ENCODE measurements at places on chromosomes 7 and 10.
A peak's percentile ranks its signal among the peaks of the same experiment; 100 is the strongest.

GRCh38 chr7:26398427-26398755 lies 106.7 kb downstream of the SNX10 start:
- DNase-seq: peak; percentile 50

- no peak for DNase-seq
Measured at GRCh38 chr7:120334475-120334874, 61.5 kb downstream of the KCND2 start.

DNA sequence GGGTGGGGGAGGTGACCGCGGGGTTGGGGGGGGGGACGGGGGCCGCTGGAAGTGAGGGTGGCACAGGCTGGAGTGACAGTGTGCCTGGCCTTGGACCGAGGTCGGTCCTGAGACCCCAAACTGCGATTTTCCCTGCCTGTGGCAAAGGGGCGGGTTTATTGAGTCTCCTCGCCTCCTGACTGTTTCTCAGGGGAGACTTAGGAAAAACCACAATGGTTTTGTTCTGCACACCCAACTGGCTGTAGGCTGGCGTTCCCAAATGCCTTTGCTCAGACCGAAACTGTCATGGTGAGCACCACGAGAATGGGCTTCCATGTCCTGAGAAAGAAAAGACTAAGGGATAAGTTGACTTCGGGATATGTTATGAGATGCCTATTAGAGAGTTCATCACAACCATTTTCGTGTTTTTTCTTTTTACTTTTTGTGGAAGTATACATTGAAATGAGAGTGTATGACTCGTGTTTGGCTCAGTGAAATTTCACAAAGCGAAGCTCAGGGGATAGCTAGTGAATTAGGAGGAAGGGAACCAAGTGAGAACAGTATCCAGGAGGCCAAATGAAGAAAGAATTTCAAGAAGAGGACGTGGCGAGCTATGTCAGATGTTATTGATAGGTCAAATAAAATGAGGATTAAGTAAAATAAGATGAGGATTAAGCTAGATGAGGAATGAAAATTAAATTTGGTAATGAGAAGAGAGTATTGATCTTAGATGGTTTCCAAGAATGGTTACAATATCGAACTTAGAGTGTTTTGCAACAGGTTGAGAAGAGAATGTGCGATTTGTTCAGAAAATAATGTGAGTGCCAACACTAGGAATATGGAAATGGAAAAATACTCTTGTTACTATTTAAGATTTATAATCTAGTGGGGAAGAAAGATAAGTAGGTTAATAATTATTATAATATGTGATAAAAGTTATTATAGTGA lies 918 bp downstream of the NET1 start:
- peak; percentile 58 for DNase-seq

- DNase-seq: no peak
Measured at GRCh38 chr7:136174477-136175125, 197.4 kb upstream of the MTPN start.

- DNase-seq: no peak
Measured at GRCh38 chr7:36861656-36862055, 137.4 kb upstream of the AOAH start.

DNA sequence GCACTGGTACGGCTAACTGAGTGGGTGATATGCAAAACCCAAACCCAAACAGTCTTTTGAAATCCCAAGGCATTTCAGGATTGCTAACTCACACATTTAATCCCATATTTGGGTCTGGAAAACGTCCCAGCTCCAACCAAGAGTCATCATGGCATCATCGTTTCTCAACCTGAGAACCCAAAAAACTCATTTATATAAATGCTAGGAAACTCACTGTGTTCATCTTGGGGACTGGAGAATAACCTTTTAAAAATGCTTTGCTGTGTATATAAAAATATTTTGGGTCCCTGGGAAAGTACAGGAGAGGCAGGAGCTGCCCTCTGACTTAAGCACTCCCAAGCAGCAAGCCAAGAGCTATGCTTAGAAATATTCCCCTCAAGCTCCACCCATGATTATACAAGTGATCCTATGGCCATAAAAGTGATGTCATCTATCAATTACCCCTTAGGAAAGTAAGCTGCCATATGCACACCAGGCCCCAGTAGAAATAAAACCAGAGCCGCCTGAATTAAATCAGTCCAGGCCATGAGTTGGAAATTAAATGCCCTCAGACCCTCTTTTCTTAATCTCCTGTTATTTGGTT lies 352.1 kb downstream of the FRMD4A start:
- peak; percentile 32 for DNase-seq

- no peak for DNase-seq
Measured at GRCh38 chr10:10118131-10118530, 899.5 kb upstream of the CELF2 start.
